ENCODE measurements at places on chromosomes 6 and 20. TPM values are rescaled to one million over a fixed set of nuclear protein-coding genes. Genes with fewer than 3 reads are reported as not detected.

GRCh38 chr6:139883776-139884175 is 509.3 kb upstream of the CITED2 start:
- H3K36me3 ChIP-seq, result no peaks in the 10 kb centered on the region
- no peak overlapping the region for H3K4me3 ChIP-seq
- no peaks in the 10 kb centered on the region for H3K4me1 ChIP-seq
- no peaks in the 10 kb centered on the region for H3K27me3 ChIP-seq

DNA sequence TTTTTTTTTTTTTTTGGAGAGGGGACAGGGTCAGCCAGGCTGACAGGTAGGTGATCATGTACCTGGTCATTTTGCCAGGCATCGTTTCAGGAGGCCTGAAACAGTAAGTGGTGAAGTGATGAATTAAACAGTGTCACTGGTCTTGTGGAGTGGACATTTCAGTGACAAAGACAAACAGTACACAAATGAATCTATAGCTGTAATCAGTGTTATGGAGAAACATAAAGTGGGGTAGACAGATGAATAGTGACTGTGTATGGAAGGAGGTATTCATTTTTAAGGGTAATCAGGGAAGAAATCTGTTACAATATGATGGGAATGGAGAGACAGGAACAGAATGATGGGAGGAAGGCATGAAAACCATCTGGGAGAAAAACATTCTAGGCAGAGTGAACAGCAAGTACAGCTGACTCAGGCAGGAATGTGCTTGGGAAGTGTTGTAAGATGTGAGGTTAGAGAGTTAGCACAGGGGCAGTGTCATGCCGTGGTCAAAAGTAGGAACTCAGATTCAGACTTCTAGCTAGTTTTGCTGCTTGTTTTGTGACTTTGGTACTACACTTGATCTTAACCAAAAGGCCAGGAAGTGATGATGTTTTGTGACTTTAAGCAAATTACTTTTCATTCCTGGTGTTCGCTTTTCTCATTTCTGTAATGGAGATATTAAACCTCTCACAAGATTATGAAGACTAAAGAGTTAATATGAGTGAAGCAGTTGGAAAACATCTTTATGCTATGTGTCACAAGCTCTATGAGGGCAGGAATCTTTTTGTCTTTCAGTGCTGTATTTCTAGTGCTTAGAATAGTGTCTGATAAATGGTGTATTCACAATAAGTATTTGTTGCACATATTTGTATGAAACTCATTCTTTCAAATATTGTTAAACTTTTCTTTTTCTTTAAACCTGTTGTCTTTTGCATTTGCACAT is 43.4 kb downstream of the QKI start:
- H3K4me1 ChIP-seq, result no peaks in the 10 kb centered on the region
- no peak overlapping the region for H3K27ac ChIP-seq
- DNase-seq, result no peak
- H3K27me3 ChIP-seq, result no peaks in the 10 kb centered on the region

GRCh38 chr6:133740218-133740617 is 148.7 kb upstream of the TCF21 start:
- no peaks in the 10 kb centered on the region for H3K27me3 ChIP-seq
- H3K4me3 ChIP-seq, result no peak overlapping the region
- no peaks in the 10 kb centered on the region for H3K4me1 ChIP-seq
- H3K36me3 ChIP-seq, result no peaks in the 10 kb centered on the region

GRCh38 chr6:41182069-41183034 is 18.6 kb downstream of the TREML2 start:
- no peak overlapping the region for H3K27ac ChIP-seq
- DNase-seq, result peak; percentile 39
- no peak overlapping the region for H3K4me3 ChIP-seq
- H3K27me3 ChIP-seq, result no peaks in the 10 kb centered on the region
- H3K36me3 ChIP-seq, result no peaks in the 10 kb centered on the region

GRCh38 chr20:44497761-44498160 is 22.1 kb downstream of the TTPAL start:
- H3K36me3 ChIP-seq, result peaks cover 18% of the 10 kb centered on the region
- no peak overlapping the region for H3K27ac ChIP-seq
- no peaks in the 10 kb centered on the region for H3K4me1 ChIP-seq

- no peak overlapping the region for H3K4me3 ChIP-seq
- H3K27me3 ChIP-seq, result no peaks in the 10 kb centered on the region
- DNase-seq, result no peak
- H3K27ac ChIP-seq, result no peak overlapping the region
- no peaks in the 10 kb centered on the region for H3K36me3 ChIP-seq
These were observed 43.8 kb downstream of the BMP6 start for GRCh38 chr6:7769702-7770101.

DNA sequence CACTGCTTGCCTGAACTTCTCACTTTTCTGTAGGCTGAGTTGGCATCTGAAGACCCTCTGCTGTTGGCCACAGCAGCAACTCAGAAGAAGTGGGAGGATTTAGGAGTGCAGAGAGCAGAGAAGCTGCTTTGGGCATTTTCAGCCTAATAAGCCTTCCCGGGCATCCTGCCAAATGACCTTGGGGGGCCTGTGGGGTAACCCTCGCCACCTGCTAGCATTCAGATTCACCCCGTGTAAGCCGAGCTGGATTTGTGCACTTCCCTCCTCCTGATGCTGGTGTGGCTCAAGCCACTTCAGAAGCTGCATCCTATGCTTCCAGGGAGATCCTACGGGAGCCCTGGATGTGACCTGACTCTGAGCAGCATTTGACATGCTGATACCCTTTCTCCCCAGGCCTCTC is 114.8 kb downstream of the LRFN2 start:
- no peaks in the 10 kb centered on the region for H3K27me3 ChIP-seq
- no peak for DNase-seq
- no peaks in the 10 kb centered on the region for H3K4me1 ChIP-seq
- H3K4me3 ChIP-seq, result no peak overlapping the region

DNA sequence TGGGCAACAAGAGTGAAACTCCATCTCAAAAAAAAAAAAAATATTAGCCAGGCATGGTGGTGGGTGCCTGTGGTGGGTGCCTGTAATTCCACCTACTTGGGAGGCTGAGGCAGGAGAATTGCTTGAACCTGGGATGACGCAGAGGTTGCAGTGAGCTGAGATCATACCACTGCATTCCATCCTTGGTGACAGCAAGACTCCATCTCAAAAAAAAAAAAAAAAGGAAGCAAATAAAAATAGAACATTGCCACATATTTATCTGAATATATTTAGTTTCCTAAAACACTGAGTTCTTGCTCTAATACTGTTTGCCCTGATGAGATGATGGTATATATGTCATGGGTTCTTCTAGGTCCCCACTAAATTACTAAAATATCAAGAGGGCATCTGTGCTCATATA is 28.4 kb downstream of the CASP8AP2 start:
- H3K4me3 ChIP-seq, result no peak overlapping the region
- no peak for DNase-seq
- H3K27ac ChIP-seq, result no peak overlapping the region
- H3K27me3 ChIP-seq, result no peaks in the 10 kb centered on the region

DNA sequence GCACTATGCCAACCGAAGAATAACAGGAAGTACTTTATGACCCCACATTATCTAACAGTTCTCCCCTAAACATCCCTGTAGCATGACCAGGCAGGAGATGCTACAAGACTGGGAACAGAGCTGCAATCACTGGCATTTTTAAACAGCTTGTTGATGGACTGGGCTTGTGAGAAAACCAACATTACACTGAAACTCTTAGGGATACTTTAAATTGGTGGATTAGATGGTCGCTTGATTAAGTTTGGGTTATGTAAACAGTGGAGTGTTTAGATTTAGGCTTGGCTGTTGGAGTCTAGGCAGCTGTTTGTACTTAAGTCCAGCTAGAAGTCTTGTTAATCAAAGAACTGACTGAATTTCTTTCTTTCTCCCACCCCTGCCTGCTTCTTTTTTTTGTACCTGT is 234.1 kb upstream of the BMP2 start:
- H3K4me1 ChIP-seq, result no peaks in the 10 kb centered on the region
- DNase-seq, result no peak
- no peak overlapping the region for H3K27ac ChIP-seq
- no peaks in the 10 kb centered on the region for H3K27me3 ChIP-seq

DNA sequence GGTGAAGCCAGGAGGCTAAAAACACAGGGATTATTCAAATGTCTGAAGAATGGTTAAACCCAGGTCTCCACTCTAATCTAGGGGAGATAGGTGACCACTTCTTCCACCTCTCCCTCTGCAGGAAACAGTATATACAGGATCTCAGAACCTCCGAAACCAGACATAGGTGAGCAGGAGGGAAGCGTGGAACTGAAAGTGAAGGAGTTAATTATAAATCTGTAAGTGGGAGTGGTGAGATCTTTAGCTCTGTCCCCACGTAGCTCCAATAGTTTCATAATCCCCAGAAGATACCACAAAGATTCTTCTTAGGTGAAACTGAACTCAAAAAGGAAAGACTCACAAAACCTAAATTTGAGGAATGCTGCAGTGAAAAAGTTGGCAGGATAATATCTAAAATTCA is 76.8 kb downstream of the THEMIS start:
- H3K27me3 ChIP-seq, result no peaks in the 10 kb centered on the region
- no peaks in the 10 kb centered on the region for H3K4me1 ChIP-seq
- no peak for DNase-seq
- no peak overlapping the region for H3K27ac ChIP-seq
- no peaks in the 10 kb centered on the region for H3K36me3 ChIP-seq

Gene BTNL2
- not detected for total RNA-seq

Gene FAM83C
- total RNA-seq, result 0.28 TPM

Gene ECT2L
- total RNA-seq, result not detected

Gene MMS22L
- total RNA-seq, result 6.4 TPM
